ENCODE measurements at places on chromosomes 5 and 9.
A peak's percentile ranks its signal among the peaks of the same experiment; 100 is the strongest.

DNA sequence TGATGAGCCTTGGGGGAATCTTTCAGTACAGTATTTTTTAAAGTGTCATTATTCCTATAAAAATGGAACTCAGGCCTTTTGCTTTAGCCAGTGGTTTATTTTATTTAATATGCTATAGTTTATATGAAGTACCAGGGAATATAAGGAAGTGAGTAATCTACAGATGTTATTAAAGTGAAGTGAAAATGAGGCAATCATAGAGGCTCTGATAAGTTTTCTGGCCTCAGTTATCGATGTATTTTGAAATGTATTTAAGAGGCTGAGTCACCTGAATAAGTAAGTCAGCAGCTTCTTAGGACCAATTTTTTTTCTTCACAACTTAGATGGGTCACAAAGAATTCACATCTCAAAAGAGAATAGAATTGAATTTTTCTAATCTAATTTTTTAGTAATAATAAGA lies 829.0 kb downstream of the DNAH5 start:
- no peak for DNase-seq

DNA sequence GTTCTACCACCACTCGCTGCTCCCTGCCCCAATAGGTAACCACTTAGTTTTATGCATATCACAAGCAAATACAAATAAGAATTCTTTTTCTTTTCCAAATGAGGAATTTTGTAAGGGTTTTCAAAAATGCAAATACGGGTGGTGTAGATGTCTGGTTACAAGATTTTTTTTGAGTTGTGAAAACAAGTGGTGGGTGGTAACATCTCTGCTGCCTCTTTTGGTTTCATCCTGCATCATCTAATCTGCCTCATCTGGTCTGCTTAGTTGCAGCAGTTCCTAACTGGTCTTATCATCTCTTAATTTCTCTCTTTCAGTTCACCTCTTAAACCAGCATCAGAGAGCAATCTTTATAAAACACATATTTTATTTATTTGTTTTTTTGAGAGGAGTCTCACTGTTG lies 5.3 kb downstream of the NFX1 start:
- DNase-seq = peak; percentile 43

DNA sequence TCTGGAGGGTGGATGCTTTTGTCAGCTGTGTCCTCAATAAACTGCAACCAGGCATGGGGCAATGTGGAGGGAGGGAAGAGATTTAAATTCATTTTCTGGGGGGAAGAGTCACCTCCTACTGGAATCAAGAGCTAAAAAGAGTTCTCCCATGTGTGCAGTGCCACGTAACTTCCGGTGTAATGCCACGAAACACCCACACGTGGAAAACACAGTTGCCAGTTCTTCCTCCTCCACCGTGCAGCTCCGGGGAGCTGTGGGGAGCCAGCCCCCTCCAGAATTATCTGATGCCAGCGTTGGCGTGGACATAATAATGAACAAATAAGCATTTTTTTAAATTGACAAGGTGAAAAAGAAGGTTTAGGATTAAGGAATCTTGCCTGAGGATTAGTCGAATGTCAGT lies 32.1 kb upstream of the MED10 start:
- no peak for DNase-seq

GRCh38 chr9:17669206-17669605 lies 90.3 kb downstream of the SH3GL2 start:
- DNase-seq = no peak

GRCh38 chr9:87223392-87224246 lies 274.0 kb upstream of the DAPK1 start:
- no peak for DNase-seq

GRCh38 chr9:98185611-98186171 lies 6.7 kb downstream of the CORO2A start:
- DNase-seq = no peak

GRCh38 chr5:147434049-147434448 lies 75.8 kb downstream of the DPYSL3 start:
- no peak for DNase-seq

DNA sequence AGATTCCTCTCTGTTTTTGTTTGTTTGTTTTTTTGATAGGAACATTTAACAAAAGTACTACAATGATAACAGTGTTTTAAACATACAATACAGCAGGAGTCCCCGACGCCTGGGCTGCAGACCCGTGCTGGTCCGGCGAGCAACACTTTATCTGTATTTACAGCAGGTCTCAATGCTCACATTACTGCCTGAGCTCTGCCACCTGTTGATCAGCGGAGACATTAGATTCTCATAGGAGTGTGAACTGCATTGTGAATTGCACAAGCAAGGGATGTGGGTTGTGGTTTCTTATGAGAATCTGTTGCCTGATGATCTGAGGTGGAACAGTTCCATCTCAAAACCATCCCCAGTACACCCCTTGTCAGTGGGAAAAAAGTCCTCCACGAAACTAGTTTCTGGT lies 1068.5 kb upstream of the CDH10 start:
- DNase-seq = peak; percentile 31

- DNase-seq = no peak
Observed at GRCh38 chr9:73148447-73148937, 3.2 kb upstream of the ANXA1 start.

- DNase-seq = no peak
Observed at GRCh38 chr5:170256571-170256970, 23.8 kb downstream of the C5orf58 start.

GRCh38 chr9:72751541-72751940 lies 201.3 kb downstream of the ALDH1A1 start:
- DNase-seq = no peak

DNA sequence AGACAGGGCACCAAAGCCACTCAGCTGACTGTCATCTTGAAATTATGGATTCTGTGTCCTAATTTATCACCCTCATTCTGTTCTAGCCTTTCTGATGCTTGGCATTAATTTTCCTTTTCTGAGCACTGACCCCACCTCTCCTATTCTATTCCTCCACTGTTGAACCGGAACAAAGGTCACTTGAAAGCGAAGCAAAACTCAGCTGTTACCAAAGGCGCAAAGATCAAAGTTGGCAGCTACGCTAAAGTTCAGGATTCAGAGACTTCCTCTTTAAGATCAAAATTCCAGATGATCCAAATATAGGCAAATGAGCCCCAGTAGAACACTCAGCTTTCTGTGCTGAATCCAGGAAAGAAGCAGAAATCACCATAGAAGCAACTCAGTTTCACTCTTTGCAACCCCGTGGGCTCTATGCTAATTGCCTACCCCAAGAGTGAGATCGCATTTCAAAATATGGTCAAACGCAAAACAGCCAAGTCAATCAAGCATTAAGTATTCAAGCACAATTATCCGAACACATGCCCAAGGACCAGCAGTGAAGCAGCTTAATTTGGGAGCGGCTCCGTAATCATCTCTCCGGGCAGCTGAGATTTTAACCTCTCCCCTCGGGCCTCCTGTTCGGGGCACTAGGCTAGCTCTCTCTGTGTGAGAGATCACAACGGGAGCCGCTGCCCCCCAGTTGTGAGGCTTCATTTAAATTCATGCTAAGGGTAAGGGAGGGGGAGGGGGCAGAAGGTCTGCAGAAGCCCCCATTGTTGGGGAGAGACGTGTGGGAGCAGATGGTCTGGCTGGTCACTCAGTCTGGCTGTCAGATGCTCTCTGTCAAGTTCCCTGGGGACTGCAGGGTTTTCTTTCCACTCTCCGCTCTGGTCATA lies 288.6 kb downstream of the ELAVL2 start:
- DNase-seq = no peak

DNA sequence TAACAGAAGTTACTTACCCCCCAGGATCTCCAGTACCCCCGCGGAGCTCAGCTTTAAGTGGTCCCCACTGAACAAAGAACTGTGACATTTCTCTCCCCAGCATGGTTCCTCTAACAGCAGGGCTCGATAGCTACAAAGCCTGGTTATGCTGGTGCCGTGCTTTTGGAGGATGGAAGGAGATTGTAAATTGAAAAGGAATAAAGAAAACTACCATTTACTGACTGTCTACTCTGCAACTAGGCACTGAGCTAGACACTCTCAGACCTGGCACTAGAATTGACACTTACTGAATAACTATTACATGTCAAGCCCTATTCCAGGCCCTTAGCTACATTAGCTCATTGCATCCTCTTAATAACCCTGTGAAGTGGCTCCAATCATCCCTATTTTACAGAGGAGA lies 145.3 kb downstream of the TTLL11 start:
- no peak for DNase-seq

DNA sequence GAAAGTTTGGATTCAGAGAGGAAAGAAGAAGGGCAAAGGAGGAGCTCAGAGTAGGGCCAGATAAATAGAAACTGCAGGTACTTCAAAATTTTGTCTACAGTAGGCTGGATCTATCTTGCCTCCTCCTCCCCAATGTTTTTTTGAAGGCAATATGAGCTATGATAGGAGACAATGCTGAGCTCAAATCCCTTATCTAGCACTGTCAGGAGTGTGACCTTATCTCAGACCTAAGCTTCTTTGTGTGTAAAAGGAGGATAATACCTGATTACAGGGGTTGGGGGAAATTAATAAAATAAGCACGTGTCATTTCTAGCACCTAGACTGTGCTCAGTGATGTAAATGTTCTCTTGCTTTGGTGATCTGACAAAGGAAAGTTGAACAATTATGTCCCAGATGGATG lies 137.8 kb upstream of the CD180 start:
- DNase-seq = no peak

- DNase-seq = no peak
Observed at GRCh38 chr5:19258686-19259085, 729.3 kb downstream of the CDH18 start.

DNA sequence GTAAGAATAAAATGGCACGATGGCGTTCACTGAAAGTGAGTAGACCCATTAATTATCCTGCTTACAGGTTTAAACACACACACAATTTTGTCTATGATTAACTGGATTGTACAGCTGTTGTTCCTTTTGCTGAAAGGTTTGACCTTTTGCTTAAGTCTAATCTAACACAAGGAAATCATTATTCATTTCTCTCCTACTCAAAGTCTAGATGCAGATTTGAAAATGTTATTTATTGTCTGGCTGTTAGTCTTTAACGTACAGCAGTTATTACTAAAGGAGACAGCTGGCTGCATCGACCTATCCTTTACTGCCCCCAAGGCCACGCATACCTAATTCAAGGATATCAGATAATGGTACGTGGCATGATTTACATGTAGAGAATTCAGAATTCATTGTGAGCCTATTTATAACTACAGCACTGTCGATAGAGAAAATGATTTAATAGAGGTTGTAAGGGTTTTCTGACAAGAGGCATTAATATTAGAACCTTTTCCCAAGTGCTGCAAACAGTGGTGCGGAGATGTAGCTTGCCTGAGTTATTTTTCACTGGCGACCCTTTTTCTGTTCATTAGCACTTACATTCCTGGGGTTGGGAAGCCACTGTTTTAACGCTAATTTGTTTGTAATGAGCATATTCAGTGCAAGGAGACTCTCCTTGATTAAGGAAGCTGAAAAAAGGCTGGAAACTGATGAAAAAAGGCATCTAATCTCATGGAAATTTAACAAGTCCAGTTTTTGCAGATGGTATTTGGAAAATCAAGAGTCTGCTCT lies 368.4 kb upstream of the GRAMD2B start:
- DNase-seq = no peak

DNA sequence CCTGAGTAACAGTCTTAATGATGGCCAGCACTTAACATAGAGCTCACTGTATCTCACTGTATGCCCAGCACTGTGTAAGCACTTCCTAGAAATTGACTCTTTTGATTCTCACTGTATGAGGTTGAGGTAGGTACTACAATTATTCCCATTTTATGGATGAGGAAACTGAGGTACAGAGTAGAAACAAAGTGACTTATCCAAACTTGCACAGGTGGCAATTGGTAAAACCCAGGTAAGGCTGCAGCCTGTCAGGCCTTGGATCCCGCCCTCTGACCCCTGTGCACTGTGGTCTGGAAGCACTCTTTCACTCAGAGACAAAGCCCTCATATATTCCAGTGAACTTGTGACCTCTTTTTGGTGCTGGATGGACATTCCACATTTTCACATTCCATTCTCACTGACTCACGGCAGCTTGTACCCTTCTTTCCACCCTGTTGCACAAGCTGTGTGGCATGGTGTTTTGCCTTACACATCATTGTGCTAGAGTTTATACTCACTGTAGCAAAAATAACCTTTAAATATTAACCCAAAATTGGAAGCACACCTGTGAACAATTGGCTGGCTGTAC lies 21.7 kb downstream of the ANKRD55 start:
- no peak for DNase-seq

GRCh38 chr9:106035806-106036205 lies 341.5 kb downstream of the TMEM38B start:
- DNase-seq = no peak

All from GM12878 (cell line).